ENCODE measurements at places on chromosomes 4 and X. TPM values are rescaled to one million over a fixed set of nuclear protein-coding genes. Genes with fewer than 3 reads are reported as not detected.

GRCh38 chrX:53481093-53481492, 46.9 kb upstream of the HSD17B10 start:
- no peak overlapping the region for H3K27ac ChIP-seq
- no peaks in the 10 kb centered on the region for H3K27me3 ChIP-seq
- no peak for DNase-seq
- no peak overlapping the region for H3K4me3 ChIP-seq
- H3K4me1 ChIP-seq = no peaks in the 10 kb centered on the region

DNA sequence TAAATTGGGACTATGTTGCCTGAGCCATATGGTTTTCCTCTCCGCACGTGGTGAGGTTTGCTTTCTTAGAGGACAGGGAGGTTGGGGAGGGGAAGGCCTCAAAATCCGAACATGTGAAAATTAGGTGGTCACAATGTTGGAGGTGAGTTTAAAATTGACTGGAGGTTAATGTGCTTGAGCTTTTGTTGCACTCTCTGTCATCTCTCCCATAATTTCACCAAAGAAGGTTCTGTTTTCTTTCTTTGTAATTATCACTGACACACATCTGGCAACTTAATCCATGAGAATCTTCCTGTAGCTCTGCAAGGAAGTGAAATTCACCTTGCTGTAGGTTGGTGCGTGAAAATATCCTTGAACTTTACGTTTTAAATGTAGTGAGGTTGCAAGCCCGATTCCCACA, 225.5 kb downstream of the PDGFC start:
- DNase-seq = no peak
- H3K27me3 ChIP-seq = no peaks in the 10 kb centered on the region
- no peaks in the 10 kb centered on the region for H3K4me1 ChIP-seq
- no peaks in the 10 kb centered on the region for H3K36me3 ChIP-seq
- no peak overlapping the region for H3K27ac ChIP-seq

- no peak overlapping the region for H3K4me3 ChIP-seq
- no peaks in the 10 kb centered on the region for H3K36me3 ChIP-seq
- H3K27me3 ChIP-seq = no peaks in the 10 kb centered on the region
- H3K27ac ChIP-seq = no peak overlapping the region
- DNase-seq = no peak
Measured at GRCh38 chr4:149706942-149707341, 108.7 kb downstream of the IQCM start.

DNA sequence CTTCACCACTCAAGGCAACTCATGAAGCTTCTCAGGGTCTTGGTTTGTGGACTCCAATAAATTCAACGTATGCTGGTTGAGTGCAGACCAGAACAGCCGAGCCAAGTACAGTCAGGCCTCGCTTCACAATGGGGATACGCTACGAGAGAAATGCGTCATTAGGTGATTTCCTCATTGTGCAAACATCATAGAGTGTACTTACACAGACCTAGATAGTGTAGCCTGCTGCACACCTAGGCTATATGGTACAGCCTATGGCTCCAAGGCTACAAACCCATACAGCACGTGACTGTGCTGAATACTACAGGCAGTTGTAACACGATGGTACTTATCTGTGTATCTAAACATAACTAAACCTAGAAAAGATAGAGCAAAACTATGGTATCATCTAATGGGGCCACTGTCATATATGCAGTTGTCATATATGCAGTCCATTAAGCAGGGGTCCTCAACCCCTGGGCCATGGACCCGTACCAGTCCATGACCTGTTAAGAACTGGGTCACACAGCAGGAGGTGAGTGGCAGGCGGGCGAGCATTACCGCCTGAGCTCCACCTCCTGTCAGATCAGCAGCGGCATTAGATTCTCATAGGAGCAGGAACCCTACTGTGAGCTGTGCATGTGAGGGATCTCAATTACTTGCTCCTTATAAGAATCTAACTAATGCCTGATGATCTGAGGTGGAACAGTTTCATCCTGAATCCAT, 31.5 kb downstream of the RTL5 start:
- H3K27ac ChIP-seq = no peak overlapping the region
- H3K36me3 ChIP-seq = no peaks in the 10 kb centered on the region
- DNase-seq = no peak
- no peak overlapping the region for H3K4me3 ChIP-seq
- H3K27me3 ChIP-seq = no peaks in the 10 kb centered on the region
- H3K4me1 ChIP-seq = no peaks in the 10 kb centered on the region

DNA sequence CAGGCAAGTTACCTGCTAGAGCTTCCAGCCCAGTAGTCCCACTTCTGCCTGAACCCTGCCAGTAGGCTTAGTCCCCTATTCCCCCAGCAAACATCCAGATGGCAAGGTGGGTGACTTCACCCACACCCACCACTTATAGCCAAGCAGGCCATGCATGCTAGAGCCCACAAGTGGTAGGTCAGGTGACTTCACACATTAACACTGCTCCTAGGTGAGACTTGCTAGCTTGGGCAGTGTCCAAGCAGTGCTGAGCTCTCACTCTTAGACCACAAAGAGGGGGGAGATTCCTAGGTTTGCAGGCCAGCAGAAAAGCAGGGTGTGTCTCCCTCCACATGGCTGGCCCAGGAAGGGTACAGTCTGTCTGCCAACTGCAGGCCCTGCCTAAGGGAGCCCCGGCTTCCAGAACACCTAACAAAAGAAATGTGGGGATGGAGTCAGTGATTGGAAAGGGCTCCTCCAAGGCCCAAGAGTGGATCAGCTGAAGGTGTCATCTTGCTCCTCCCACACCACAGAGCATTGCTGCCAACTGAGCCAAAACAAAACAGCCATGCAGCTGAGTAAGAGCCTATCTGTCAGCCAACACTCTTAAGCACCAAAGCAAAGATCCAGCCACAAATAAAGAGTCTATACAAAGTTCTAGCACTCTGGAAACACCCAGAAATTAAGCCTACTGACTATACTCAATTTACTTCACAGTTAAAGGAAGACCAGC, 158.1 kb upstream of the USP38 start:
- no peaks in the 10 kb centered on the region for H3K4me1 ChIP-seq
- H3K27ac ChIP-seq = no peak overlapping the region
- no peaks in the 10 kb centered on the region for H3K27me3 ChIP-seq
- no peak for DNase-seq

The SHISA3 gene
- total RNA-seq = not detected
